ENCODE measurements at places on chromosomes 2 and 18. TPM values are rescaled to one million over a fixed set of nuclear protein-coding genes. Genes with fewer than 3 reads are reported as not detected.

CIB4 gene
- not detected for total RNA-seq

UGT1A5 gene
- total RNA-seq: 0.24 TPM

IL1R2 gene
- total RNA-seq: not detected

TAF1B gene
- total RNA-seq: 32.2 TPM

NMS gene
- total RNA-seq: not detected

AGFG1 gene
- total RNA-seq: 98.8 TPM

RHOB gene
- total RNA-seq: 75.2 TPM
